ENCODE measurements at places on chromosomes 1 and 21.
A peak's percentile ranks its signal among the peaks of the same experiment; 100 is the strongest.

GRCh38 chr1:183931646-183932271 is 105.8 kb downstream of the COLGALT2 start:
- peak; percentile 5 for DNase-seq

DNA sequence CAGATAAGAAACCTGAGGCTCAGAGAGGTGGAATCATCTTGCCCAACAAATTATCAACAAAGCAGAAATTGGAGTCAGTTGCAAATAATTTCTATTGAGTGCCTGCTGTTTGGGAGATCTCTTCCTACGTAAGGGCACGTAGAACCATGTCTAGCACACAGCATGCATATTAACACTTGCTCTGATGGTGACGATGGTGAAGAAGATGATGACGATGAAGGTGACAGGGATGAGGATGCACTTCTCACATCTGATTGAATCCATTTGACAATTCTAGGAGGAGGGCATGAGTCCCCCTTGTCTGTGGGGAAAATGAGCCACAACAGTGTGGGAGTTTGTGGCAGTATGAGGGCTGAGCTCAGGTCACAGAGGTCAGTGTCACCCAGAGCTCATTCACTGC is 183.6 kb downstream of the HIVEP3 start:
- DNase-seq, result no peak

- peak; percentile 67 for DNase-seq
These were observed 108.2 kb downstream of the DIRAS3 start for GRCh38 chr1:67942274-67942673.

DNA sequence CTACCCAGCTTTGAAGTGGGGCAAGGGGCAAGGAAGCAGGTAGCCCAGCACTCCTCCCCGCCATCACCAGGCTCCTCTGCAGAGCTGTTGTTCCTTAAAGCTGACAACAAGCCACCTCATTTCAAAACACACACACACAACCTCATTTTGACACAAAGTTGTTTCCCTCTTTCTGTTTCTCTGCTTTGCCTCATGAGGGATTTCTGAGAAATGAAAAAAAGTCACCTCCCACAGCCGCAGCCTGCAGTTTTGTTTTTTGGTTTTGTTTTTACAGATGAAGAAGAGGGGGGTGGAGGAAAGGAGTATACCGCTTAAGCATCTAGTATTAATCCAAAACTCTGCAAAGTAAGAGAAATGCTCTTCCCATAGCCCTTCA is 12.1 kb downstream of the MCL1 start:
- peak; percentile 67 for DNase-seq

- peak; percentile 90 for DNase-seq
These were observed 59.9 kb downstream of the TOR3A start for GRCh38 chr1:179141592-179142251.

DNA sequence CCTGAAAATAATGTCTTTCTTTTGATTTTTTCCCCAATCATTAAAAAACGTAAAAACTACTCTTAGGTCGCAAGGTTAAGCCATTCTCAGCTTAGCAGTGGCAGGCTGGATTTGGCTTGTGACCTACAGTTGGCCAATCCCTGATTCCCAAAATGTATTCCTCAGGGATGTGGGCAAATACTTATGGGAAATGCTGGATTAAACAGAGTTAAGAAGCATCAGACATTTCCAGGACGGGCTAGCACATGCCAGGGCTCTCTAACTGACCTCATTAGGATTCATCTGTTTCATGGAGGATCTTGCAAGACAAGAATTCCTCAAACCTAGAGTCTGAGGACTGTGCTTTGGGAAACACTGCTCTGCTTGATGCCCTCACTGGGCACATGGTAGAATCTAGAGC is 982 bp upstream of the IL24 start:
- DNase-seq, result no peak

DNA sequence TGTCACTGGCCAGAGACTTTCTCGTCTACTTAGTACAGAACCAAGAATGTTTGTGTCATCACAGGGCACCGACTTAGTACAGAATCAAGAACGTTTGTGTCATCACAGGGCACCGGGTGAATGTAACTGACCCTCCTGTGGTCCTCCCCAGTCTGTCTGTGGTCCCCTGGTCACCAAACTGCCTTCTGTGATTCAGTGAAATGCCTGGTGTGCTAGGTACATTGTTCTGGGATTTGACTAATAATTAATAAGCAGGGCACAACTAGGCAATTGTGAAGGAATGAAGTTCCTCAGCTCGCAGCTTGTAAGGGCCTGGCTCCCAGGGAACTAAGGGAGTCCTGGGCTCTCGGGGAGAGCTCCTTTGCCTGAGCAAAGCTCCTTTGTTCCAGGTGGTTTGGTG is 7.2 kb downstream of the MECR start:
- no peak for DNase-seq
